ENCODE measurements at places on chromosomes 1 and 21.

DNA sequence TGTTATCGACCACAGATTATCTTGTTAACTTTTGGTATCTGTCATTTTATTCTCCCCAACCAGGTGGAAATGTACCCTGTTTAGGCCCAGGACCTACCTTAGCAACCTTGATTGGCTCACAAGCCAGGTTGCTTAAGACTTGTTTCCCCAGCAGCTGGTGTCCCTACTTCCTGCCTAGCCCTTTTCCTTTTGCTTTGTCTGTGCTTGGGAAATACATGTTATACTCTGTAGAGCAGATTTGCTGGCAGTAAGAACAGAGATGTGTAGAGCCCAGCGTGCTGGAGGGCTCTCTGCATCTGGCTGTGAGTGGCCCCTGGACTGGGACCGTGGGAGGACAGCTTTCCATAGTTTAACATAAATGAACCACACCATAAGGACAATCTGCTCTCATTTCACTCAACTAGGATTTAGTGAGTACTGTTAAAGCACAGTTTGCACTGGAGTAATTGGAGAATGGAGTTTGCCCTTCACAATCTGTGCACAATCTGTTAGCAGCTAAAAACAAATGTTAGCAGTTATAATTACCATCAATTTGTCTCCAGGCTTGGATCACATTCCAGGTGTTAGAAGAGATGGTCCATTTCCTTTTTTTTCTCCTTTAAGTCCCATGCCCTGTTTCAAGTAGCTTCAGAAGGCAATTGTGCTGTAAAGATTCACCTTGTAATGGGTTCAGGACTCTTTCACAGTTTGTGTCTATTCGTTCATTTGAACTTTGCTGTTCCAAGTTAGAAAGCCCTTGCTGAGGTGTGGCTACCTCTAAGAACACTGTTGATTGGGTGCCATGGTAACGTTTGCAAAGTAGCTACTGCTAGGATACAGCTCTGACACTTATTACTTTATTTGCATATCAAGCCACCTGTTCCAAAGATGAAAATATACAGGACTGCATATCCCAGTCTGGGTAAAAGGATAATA is at the start of gene APOBEC4:
APOBEC4 (minus strand) TSS at position 770 of the 915 bp plus-strand sequence. CDS start 4,535 bp downstream, outside the sequence.
- peak; percentile 15 for DNase-seq

DNA sequence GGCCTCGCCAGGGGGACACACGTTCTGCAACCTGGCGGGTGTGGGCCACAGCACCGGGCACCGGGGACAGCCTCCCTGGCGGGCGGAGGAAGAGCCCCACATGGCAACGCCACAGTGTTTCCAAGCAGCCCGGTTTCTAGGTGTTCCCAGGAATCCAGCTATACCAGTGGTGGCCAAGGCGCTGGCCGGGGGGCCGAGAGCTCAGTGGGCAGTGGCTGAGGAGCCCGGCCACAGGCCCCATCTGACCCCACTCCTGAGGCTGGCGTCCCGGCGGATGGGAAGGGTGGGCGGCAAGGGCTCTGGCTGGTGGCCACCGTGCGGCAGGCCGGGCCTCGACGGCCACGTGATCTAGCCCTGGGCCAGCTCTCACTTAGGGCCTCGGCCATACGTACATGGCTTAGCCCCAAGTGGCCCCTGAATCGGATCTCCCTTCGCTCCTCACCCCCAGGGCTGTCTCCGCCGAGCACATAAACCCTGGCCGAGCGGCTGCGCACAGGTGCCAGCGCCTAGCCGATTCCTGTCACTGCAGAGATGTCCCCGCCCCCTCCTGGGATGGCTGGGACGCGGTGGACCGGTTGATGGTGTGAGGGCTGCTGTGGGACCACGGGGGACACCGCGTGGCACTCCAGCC is 68.7 kb downstream of the MORN1 start:
- no peak for DNase-seq

DNA sequence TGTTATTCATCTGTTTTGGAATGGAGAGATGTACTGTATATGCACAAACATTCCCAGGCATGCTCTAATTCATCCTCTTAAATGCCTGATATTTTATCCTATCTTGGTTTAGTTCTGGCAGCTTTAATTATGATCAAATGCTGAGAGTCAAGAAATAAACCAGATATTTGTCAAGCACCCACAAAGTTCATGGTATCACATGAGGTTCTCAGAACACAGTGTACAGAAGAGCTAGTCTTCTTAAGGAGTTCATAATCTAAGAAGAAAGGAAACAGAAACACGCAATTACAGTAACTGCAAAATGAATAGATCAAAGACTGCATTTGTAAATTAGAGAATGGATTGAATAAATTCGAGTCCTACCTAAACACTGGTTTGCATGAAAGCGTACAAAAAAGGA is 58.3 kb upstream of the KCNH1 start:
- DNase-seq: no peak

- DNase-seq: no peak
These were observed 1.1 kb downstream of the SLC5A9 start for GRCh38 chr1:48223366-48224240.

GRCh38 chr1:35592991-35593769 is 20.1 kb downstream of the TFAP2E start:
- no peak for DNase-seq
